ENCODE measurements at places on chromosomes 11 and 22. TPM values are rescaled to one million over a fixed set of nuclear protein-coding genes. Genes with fewer than 3 reads are reported as not detected.
A peak's percentile ranks its signal among the peaks of the same experiment; 100 is the strongest.

GRCh38 chr22:29642694-29643093, 39.3 kb downstream of the NF2 start:
- no peak overlapping the region for H3K4me3 ChIP-seq
- peaks cover 41% of the 10 kb centered on the region for H3K36me3 ChIP-seq
- no peak overlapping the region for H3K27ac ChIP-seq
- no peaks in the 10 kb centered on the region for H3K4me1 ChIP-seq
- DNase-seq: no peak
- H3K27me3 ChIP-seq: no peaks in the 10 kb centered on the region

DNA sequence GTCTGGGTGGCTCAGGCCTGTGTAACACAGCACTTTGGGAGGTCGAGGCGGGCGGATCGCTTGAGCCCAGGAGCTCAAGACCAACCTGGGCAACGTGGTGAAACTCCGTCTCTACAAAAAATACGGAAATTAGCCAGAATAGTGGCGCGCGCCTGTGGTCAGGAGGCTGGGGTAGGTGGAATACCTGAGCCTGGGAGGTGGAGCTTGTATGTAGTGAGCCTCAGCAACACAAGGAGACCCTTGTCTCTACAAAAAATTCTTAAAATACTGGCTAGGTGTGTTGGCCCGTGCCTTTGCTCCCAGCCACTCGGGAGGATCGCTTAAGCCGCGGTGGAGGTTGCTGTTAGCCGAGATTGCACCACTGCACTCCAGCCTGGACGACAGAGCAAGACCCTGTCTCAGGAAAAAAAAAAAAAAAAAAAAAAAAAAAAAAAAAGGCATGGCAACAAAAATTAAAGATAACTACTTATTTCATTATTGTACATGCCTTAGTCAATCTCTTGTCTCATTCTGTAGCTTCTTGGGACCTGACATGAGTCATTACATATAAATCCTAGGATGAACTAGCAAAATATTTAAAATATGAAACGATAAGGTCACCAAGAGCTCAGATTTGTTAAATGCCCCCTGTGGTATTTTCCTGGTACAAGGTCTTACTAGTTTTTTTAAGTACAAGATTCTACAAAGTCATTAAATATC, 1.1 kb downstream of the TAF1D start:
- H3K36me3 ChIP-seq: peaks cover 49% of the 10 kb centered on the region
- no peaks in the 10 kb centered on the region for H3K27me3 ChIP-seq
- peak overlapping the region; percentile 96 for H3K4me3 ChIP-seq
- peak; percentile 49 for DNase-seq
- H3K27ac ChIP-seq: peak overlapping the region; percentile 90

DNA sequence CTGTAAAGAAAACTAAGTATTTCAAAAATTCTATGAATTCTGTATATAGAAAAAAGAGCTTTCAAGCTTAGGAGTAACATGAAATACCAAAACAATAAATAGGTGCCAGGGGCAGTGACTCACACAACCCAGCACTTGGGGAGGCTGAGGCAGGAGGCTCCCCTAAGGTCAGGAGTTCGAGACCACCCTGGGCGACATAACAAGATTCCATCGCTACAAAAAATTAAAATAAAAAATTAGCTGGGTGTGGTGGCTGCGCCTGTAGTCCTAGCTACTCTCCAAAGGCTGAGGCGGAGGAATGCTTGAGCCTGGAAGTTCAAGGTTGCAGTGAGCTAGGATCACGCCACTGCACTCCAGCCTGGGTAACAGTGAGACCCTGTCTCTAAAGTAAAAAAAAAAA, 21.5 kb downstream of the ZNF280B start:
- no peaks in the 10 kb centered on the region for H3K4me1 ChIP-seq
- DNase-seq: no peak
- H3K27ac ChIP-seq: no peak overlapping the region
- peaks cover 5% of the 10 kb centered on the region for H3K36me3 ChIP-seq

DNA sequence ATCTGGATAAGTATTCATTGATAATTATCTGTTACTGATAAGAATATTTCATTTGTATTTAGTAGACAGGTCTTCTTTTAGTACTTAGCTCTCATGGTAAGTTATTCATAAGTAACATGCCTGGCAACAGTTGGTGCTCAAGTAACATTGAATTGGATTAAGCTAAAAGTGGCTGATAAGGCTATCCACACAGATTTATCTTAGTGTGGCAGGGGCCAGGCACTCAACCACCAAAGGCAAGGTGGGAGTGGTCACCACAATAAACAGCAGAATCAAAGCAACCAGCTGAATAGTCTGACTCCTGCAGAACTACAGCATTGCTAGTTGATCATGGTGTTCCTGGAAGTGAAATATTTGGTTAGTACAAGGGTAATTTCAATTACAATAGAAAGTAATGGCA, 33.0 kb upstream of the NARS2 start:
- H3K4me1 ChIP-seq: no peaks in the 10 kb centered on the region
- H3K4me3 ChIP-seq: no peak overlapping the region
- no peak overlapping the region for H3K27ac ChIP-seq
- no peak for DNase-seq

DNA sequence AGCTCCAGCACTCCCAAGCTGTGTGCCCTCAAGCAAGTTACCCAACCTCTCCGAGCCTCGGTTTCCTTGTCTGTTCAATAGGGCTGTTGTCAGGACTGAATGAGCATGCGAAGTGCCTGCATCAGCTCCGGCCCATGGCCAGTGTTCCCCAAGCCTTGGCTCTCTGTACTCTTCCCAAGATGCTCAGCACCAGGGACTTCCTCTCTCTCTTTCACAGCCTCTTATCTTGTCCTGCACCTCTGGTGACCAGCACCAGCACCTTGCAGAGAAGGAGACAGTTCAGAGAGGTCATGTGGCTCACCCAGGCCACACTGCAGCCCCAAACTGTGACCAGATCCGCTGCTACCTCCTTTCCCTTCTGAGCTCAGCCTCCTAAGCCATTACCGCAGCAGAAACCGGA, 120.3 kb upstream of the ANO1 start:
- H3K27ac ChIP-seq: no peak overlapping the region
- DNase-seq: no peak
- H3K36me3 ChIP-seq: no peaks in the 10 kb centered on the region
- no peak overlapping the region for H3K4me3 ChIP-seq

- no peaks in the 10 kb centered on the region for H3K27me3 ChIP-seq
- no peaks in the 10 kb centered on the region for H3K4me1 ChIP-seq
- H3K4me3 ChIP-seq: no peak overlapping the region
- no peak overlapping the region for H3K27ac ChIP-seq
- peaks cover 38% of the 10 kb centered on the region for H3K36me3 ChIP-seq
Measured at GRCh38 chr22:35431483-35432227, 31.7 kb downstream of the MCM5 start.

- no peaks in the 10 kb centered on the region for H3K4me1 ChIP-seq
- DNase-seq: no peak
- H3K4me3 ChIP-seq: no peak overlapping the region
Measured at GRCh38 chr22:30720263-30720837, 25.7 kb downstream of the OSBP2 start.

GRCh38 chr22:36879775-36880174, 19.0 kb downstream of the NCF4 start:
- H3K27ac ChIP-seq: no peak overlapping the region
- no peak for DNase-seq
- H3K4me3 ChIP-seq: no peak overlapping the region
- H3K27me3 ChIP-seq: no peaks in the 10 kb centered on the region
- H3K36me3 ChIP-seq: peaks cover 32% of the 10 kb centered on the region

- peaks cover 2% of the 10 kb centered on the region for H3K27me3 ChIP-seq
- H3K36me3 ChIP-seq: no peaks in the 10 kb centered on the region
- no peak overlapping the region for H3K27ac ChIP-seq
Measured at GRCh38 chr11:17601256-17601671, 54.2 kb downstream of the OTOG start.

DNA sequence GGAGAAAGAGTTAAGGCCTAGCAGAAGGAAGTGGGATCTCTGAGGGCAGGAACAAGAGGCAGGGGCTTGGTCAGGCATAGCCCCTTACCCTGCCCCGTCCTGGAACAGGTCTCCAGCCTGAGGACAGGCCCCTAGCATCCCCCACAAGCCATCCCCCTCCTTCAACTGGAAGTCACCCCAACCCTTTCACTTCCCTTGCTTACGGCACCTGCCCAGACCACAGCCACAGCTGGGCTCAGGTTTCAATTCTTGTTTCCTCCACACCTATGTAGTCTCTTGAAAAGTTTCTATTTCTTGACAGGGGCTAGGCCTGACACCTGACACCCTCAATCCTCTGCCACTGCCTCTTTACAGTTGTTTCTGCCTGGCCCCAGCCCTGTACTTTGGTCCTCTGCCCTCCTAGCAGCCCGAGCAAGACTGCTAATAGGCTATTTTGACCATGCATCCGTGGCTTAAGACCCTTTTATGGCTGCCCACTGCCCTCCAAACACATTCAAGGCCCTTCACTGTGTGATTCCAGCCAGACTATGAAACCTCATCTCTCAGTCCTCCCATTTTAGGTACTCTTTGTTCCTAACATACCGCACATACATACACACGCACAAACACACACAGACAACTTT, 10.9 kb upstream of the FCHSD2 start:
- H3K27ac ChIP-seq: peak overlapping the region; percentile 94
- no peak overlapping the region for H3K4me3 ChIP-seq
- peaks cover 99% of the 10 kb centered on the region for H3K4me1 ChIP-seq
- H3K36me3 ChIP-seq: no peaks in the 10 kb centered on the region
- peak; percentile 94 for DNase-seq
- no peaks in the 10 kb centered on the region for H3K27me3 ChIP-seq

GRCh38 chr11:119907122-119907851, 178.3 kb upstream of the NECTIN1 start:
- H3K27ac ChIP-seq: no peak overlapping the region
- no peak for DNase-seq
- H3K4me3 ChIP-seq: no peak overlapping the region
- no peaks in the 10 kb centered on the region for H3K36me3 ChIP-seq
- no peaks in the 10 kb centered on the region for H3K27me3 ChIP-seq

DNA sequence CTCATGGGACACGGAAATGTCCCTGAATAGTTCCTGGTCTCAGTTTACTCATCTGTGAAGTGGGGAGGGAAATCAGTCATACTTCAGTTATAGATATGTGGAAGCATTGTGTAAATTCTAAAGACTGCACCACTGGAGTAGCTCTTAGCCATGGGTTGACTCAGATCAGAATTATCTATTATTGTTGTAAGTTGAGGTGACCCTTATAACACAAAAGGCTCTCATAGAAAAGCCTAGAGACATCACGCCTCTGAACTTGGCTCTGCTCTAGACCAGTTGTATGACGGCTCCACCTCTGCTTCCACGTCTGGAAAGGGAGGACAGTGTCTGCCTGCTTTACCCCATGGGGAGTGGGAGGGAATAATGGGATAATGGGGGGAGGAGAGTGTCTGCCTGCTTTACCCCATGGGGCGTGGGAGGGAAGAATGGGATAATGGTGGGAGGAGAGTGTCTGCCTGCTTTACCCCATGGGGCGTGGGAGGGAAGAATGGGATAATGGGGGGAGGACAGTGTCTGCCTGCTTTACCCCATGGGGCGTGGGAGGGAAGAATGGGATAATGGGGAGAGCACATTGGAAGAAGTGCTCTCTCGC, 98.2 kb downstream of the AMOTL1 start:
- H3K27ac ChIP-seq: no peak overlapping the region
- no peak for DNase-seq
- H3K4me1 ChIP-seq: no peaks in the 10 kb centered on the region
- no peak overlapping the region for H3K4me3 ChIP-seq
- no peaks in the 10 kb centered on the region for H3K27me3 ChIP-seq

DNA sequence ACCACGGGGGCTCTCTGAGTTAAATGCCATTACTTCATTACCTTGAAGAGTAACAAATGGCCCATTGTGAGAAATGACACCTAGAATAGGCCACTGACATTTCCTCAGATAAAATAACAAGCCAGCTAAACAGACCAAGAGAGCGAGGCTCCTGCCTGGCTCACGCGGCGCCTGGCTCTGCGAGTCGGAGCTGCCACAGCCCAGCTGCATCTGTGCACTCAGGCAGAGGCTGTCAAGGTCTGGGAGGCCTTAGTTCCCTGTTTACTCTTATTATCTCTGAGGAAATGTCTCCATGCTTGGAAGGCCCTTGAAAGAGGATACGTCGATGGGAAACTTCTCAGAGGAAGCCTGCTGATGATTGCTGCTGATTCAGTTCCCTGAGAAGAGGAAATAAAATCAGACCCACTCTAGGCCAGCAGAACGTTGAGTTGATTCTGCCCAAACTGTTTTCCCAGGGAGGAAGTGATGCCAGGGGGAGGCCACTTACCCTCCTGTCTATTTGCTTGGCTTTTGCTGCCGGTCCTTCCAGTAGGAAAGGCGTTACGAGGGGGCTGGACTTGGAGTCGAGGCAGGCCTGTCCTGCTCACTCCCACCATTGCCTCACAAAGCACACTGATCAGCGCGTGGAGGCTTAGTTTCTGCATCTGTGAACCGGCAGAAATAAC, 208.8 kb downstream of the TBC1D22A start:
- H3K4me3 ChIP-seq: no peak overlapping the region
- H3K36me3 ChIP-seq: peaks cover 2% of the 10 kb centered on the region
- peak; percentile 42 for DNase-seq
- H3K4me1 ChIP-seq: peaks cover 29% of the 10 kb centered on the region
- no peaks in the 10 kb centered on the region for H3K27me3 ChIP-seq

- no peak overlapping the region for H3K4me3 ChIP-seq
- no peaks in the 10 kb centered on the region for H3K27me3 ChIP-seq
- H3K27ac ChIP-seq: no peak overlapping the region
- DNase-seq: no peak
- no peaks in the 10 kb centered on the region for H3K4me1 ChIP-seq
Measured at GRCh38 chr11:17529844-17530185, 14.4 kb downstream of the USH1C start.

- DNase-seq: no peak
- no peaks in the 10 kb centered on the region for H3K27me3 ChIP-seq
- H3K4me3 ChIP-seq: no peak overlapping the region
- H3K27ac ChIP-seq: no peak overlapping the region
Measured at GRCh38 chr22:42773167-42773566, 52.5 kb upstream of the A4GALT start.

The GRM5 gene
- not detected for total RNA-seq

The OR8I2 gene
- not detected for total RNA-seq

The MS4A4E gene
- not detected for total RNA-seq

The FGF19 gene
- total RNA-seq: not detected

The OR8G1 gene
- total RNA-seq: not detected

The HEPHL1 gene
- not detected for total RNA-seq

The PARVA gene
- total RNA-seq: not detected

The IFITM10 gene
- total RNA-seq: 1.1 TPM

The MS4A6E gene
- total RNA-seq: not detected
